ENCODE measurements at places on chromosomes 2 and 18.

DNA sequence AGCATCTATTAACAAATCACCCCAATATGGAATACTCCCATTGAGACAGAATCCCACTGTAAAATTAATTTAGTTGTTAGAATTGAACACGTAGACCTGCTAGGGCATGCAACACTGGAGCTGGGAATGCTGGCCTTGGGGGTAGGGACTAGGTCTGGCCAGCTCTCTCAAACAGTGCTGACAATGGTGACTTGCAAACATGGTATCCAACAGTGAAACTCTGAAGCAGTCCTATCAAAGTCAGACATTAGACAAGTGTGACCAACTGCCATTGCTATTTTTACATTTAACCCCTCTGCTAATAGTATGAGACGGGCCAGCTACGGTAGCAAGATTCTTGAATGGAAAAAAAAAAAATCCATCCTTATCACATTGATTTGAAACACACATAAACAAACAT is 7.2 kb downstream of the E2F6 start:
- no peak for DNase-seq

- DNase-seq, result no peak
Measured at GRCh38 chr2:157809212-157809611, 66.9 kb downstream of the ACVR1 start.

DNA sequence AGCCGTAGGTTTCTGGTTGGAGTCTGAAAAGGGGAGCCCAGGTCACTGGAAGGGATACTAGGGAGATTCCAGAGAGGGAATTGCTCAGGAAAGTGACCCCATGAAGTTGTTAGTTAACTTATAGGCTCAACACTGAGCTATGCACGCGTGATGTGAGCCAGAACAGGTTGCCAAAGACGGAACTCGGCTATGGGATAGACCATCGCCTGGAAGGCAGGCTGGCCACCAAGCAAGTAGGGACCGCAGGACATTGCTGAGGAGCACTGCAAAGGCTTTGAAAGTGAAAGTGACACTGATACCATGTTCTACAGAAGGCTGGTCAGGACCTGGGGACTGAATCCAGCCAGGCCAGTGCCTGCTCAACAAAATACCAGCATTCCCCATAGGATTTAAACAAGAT is 7.3 kb downstream of the FARP2 start:
- no peak for DNase-seq

- DNase-seq, result no peak
Measured at GRCh38 chr2:47561906-47562305, 158.9 kb downstream of the MSH2 start.

DNA sequence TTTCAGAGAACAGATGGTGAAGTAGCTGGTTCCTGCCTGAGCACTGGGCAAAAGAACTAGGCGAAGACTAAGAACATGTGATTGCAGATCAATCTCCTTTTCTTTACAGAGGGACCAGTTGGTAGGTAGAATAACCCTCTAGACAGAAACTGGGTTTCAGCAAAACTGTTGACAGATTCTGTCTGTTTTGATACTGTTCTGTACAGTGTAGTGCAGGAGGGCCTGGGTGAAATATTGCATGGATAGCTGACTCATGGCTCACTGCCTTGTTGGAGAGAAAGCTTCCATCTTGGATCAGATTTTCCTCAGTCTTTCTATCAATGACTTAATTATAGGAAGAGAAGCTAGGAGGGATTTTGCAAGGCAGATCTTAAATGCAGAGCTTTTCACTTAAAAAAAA is 95.8 kb downstream of the ZNF532 start:
- no peak for DNase-seq

- no peak for DNase-seq
Measured at GRCh38 chr2:37623406-37623805, 48.0 kb downstream of the CDC42EP3 start.

GRCh38 chr2:9095226-9095625 is 91.7 kb upstream of the MBOAT2 start:
- DNase-seq, result no peak

All from colonic mucosa (tissue), 4 donors.